ENCODE measurements at places on chromosomes 16 and 17. TPM values are rescaled to one million over a fixed set of nuclear protein-coding genes. Genes with fewer than 3 reads are reported as not detected.

DNA sequence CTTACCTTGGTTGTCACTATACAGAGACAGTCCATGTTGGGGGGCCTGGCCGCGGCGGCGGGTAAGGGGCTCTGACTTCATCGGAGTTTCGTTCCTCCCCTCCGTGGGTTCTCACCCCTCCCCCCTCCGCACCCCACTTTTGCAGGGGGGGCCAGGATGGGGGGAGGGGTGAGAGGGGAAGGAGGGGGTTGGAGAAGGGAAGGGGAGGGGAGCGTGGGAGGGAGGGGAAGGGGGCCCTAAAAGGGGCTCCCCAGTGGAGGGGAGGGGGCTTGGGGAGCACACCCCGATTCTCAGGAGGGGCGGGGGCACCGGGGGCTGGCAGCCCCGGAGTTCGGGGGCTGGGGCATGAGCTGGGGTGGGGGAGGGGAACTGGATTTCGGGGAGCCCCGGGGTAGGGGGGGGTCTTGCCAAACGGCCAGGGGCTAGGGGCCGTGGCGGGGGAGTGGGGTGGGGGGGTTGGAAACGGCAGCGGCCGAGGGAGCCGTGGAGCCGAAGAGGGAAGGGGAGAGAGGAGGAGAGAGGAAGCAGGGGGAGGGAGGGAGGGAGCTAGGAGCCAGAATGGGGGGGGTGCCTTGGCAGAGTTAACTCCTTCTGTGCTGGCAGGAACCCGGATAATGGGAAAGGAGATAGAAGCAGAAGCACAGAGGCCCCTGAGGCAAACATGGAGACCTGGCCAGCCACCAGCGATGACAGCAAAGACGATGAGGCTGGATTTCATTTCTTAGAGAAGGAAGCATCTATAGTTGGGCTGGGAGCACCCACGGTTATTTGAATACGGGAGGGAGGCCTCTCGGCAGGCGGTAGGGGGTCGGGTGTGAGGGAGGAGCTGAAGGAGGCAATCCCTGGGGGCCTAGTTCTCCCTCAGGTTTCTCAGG is 2.3 kb downstream of the DLG4 start:
- DNase-seq, result peak; percentile 34

DNA sequence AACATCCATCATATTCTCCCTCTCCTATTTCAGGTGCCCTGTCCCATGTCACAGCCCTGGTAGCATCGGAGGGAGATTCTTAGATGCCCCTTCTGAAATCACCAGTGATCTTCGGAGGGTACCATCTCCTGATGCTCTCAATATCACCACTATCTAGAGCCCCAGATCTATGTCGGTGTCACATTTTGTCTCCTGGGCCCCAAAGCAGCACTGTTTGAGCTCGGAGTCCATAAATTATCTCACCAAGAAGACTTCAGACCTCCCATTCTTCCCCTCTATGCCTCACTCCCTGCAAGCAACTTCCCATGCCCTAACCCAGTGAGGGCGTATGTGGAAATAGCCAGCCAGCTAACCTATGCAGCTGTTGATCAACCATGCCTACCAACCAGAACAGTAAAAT is 51.5 kb upstream of the NLK start:
- DNase-seq, result no peak

DNA sequence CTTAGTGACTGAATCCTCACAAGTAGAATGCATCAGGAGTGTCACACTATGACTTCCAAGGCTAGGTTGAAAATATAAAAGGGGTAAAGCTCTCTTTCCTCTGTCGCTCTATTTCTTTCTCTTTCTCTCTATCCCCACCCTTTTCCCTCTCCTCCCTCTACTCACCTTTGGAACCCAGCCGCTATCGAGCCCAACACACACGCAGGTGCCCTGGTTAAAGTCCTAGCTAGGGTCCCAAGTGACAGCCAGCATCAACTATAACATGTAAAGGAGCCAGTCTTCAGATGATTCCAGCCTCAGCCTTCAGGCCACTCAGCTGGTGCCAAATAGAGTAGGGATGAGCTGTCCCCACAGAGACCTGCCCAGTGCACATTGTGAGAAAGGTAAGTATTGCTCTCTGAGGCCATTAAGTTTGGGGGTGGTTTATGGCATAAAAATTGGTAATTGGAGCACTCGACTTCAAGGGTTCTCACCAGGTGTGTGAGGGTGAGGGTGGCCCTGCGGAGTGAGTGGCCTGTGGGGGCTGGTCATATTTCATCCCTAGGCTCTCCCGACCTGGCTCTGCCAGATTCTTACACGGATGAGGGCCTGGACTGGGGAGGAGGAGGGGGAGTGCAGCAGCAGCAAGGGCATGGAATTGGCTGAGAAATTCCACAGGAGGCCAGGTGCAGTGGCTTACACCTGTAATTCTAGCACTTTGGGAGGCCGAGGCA is 14.9 kb upstream of the C16orf54 start:
- DNase-seq, result peak; percentile 74

GRCh38 chr17:31274252-31274651 is 22.8 kb downstream of the OMG start:
- no peak for DNase-seq

DNA sequence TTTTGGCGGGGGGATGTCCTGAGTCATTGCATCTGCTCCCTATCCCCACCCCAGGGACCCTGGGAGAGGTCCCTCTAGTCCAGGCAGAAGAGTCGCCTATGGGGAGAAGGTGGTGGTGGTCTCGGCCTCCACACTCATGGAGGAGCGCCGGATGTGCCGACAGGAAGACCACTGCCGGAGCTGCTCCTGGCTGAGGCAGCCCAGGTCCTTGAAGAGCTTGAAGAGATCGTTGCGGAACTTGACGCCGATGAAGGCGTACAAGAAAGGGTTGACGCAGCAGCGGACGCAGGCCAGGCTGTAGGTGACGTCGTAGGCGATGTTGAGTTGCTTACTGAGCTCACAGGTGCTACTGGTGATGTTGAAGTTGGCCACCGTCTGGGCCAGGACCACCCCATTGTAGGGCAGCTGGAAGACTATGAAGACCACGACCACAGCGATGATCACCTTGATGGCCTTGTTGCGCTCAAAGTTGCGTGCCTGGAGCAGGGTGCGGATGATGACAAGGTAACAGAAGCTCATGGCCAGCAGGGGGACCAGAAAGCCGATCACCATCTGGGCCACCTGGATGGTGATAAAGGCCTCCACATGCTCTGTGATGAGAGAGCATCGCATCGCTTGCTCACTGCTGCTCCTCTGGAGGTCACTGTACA is 10.5 kb downstream of the CCR7 start:
- peak; percentile 46 for DNase-seq

DNA sequence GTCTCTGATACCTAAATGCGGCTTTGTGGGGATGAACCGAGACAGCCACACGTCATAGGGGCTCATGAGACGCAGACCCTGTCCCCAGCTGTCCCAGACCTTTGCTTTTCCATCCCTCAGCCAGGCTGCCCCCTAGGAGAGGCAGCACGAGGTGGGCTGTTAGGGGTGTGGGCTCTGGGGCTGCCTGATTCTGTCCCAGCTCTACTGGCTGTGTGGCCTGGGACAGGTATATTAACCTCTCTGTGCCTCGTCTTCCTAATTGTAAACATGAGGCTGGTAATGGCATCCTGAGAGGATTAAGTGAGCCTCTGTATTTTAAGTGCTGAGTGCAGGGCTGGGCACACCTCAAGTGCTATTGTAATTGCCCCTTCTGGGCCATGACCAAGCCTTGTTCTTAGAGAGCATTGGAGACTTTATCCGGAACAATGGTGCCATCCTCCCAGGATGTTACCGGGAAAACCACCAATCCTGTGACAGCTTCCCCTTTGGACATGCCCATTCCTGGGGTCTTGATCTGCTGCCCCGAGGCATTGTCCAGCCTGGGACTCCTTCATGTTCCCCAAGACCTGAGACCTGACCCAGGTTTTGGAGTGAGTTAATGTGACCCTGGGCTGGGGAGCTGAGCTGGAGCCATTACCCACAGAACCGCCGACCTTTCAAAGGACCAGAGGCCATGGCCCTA is 5.1 kb downstream of the ADGRG1 start:
- DNase-seq, result no peak

DNA sequence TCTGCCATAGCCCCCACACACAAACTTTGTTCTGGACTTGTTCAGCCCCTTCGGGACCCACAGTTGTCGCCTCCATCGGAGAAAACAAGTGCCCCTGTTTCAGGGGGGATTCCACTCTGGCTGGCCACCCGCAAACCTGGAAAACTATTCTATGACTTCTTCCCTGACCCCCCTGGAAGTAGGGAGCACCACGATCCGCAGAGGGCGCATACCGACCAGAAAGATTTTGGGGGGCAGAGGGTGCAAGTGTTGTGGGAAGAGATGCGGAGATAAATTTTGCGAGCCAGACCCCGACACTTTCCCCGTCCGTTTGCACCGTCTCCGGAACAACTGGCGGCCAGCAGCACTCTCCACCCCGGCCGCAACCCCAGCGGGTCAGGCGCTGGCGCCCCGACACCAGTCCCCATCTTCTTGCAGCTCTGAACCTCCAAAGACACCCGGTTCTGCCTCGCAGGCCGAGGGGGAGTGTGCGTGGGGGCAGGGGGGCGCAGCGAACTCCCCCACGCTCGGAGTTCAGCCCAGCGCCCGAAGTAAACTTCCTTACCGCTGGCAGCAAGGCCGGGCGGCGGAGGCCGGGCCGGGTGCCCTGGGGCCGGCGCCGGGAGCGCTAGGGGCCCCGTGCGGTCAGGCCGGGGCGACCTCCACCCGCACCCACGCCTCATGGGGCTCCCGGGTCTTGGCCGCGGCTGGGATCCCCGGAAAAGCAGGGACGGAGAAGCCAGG is 744 bp downstream of the SALL1 start:
- no peak for DNase-seq

DNA sequence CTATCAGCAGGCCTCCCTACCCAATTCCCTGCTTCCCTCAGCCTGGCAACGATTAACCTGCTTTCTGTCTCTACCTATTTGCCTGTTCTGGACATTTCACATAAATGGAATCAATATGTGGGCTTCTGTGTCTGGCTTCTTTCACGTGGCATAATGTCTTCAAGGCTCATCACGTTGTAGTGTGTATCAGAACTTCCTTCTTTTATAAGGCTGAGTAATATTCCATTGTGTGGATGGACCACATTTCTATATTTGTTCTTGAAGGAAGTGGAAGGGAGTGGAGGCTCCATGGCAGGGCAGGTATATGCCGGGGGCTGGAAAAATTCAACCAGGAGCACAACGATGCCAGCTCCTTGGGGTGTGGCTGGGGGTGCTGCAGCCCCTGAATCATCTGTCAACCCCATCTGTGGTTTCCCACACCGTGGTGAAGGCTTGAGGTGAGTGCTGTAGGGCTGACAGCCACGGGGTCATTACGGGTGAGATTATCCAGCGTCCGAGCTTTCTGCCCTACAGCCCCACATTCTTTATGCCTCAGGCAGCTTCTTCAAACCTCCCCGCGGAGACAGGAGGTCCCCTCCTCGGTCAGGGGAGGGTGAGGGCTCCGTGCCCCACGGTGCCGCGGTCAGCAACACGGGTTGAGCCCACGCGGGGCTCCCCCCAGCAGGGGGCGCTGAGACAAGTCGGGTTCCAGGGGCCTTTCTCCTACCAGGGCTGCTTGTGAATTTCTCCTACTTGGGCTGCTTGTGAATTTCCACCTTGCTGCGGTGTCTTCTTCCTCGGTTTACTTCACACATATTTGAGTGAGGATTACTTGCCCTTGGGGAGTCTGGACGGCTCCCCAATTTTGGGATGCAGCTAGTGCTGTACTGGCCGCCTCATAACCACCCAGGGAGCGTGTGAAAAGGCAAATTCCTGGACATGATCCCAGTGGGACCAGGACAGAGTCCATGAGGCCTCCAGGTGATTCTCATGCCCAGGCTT is 18.3 kb upstream of the WFIKKN2 start:
- DNase-seq, result peak; percentile 58

DNA sequence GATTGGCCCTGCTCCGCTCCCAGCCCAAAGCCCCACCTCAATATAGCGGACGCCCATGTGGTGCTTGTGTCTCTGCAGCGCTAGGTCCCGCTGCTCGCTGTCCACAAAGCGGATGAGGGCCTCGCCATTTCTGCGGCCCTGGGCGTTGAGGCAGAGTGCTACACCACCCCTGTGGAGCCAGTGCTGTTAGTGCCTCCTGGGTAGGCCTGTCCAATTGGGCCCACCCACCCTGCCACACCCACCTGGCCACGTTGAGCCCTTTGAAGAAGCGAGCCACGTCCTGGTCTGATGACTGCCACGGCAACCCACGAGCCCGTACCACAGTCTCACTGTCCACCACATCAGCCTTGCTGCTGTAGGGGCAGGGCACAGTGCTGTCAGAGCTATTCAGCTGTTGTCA is 3.6 kb downstream of the ESRP2 start:
- peak; percentile 60 for DNase-seq

DNA sequence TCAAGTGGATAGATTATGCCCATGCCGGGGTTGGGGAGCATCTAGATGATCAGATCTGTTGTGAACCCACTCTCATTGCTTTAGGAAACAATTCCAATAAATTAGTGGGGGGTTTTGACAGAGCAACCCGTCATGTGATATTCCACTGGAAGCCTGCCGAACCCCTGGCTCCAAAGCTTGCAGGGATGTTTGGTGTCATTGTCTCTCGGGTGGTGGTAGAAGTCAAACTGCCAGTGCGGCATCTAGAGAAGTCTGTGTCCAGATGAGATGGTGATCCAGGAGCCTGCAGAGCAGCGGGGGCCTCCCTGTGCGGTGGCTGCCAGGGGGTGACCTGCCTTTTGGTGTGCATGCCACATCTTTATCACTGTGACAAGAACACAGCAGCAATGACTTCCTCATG is 91.7 kb downstream of the SHISA6 start:
- no peak for DNase-seq

GRCh38 chr17:62703261-62703775 is 75.8 kb downstream of the MRC2 start:
- peak; percentile 56 for DNase-seq

DNA sequence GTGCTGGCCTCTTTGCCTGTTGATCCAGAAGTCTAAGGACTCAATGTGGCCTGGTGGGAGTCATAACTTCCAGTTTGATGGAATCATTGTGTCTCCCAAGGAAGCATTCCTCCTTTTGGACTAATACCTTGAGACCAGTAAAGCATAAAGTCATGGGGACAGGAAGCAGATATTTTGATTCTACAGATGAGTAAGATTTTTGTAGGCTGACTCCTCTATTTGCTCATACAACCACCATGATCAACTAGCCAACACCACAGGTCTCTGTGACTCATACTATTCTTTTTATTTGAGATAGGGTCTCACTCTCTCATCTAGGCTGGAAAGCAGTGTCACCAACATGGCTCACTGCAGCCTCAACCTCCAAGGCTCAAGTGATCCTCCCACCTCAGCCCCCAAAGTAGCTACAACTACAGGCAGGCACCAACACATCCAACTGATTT is 6.2 kb downstream of the MT2A start:
- DNase-seq, result no peak

SCRN2 gene
- 25.7 TPM for total RNA-seq

TNFRSF13B gene
- total RNA-seq, result not detected

MFAP4 gene
- total RNA-seq, result 2.3 TPM

CNTNAP1 gene
- 0.73 TPM for total RNA-seq

CA7 gene
- total RNA-seq, result not detected

METRNL gene
- 6.0 TPM for total RNA-seq

ZP2 gene
- not detected for total RNA-seq
